Kidney (tissue), 22 donors: ENCODE measurements at places on chromosomes 13 and 19. TPM values are rescaled to one million over a fixed set of nuclear protein-coding genes. Genes with fewer than 3 reads are reported as not detected.

The CAPN12 gene
- total RNA-seq, result 31.1 TPM

DNA sequence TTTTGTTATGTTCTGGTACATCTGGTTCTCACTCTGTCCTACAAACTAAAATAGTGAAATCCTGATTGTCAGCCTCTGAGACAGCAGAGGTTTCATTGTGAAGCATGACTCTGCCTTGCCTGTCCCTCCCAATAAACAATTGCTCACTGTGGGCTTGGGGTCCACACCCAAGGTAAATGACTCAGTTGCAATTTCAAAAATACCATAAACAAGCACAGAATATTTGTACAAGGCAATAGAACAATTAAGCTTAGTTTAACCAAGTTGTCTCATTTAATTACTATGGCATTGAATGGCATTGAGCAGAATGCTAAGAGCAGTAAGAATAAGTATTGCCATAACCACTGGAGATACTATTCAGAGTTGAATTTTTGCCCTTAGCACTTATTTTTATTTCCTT, 353.6 kb downstream of the SPRY2 start:
- H3K27ac ChIP-seq, result no peak overlapping the region
- no peak overlapping the region for H3K4me3 ChIP-seq
- H3K36me3 ChIP-seq, result no peaks in the 10 kb centered on the region
- DNase-seq, result no peak
- H3K27me3 ChIP-seq, result no peaks in the 10 kb centered on the region

DNA sequence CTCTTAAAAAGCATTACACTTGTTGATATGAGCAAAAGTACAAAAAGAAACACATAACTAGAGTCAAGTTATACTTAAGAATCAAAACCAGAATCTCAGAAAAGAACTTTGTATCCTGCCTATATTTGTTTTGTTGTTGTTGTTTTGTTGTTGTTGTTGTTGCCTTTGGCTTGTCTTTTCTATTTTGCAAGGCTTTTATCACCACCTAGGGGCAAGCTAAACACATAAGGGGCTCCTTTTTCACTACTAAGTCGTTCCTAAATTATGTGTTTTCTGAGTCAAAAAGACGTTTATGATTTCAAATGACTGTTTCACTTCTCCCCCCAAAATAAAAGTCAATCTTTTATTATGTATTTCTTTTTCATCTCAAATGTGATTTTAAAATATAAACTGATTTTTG, 250.2 kb downstream of the RBM26 start:
- no peaks in the 10 kb centered on the region for H3K27me3 ChIP-seq
- H3K4me1 ChIP-seq, result no peaks in the 10 kb centered on the region
- H3K27ac ChIP-seq, result no peak overlapping the region
- no peaks in the 10 kb centered on the region for H3K36me3 ChIP-seq
- H3K4me3 ChIP-seq, result no peak overlapping the region
- no peak for DNase-seq

DNA sequence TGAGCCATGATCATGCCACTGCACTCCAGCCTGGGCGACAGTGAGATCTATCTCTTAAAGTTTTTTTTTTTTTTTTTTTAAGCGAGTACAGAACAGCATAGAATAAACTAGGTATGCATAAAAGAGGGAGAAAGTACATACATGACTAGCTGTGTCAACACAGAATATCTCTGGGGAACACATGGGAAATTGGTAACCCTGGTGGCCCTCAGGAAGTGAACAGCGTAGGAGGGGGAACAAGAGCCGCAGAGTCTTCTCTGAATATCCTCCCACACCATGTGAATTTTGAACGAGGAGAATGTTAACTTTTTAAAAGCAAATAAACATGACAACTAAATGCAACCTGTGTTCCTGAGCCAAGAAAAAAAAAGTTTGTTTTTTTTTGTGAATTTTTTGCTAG, 15.2 kb downstream of the PHLDB3 start:
- H3K27ac ChIP-seq, result no peak overlapping the region
- no peaks in the 10 kb centered on the region for H3K27me3 ChIP-seq
- DNase-seq, result peak; percentile 2
- H3K4me3 ChIP-seq, result no peak overlapping the region

The ZNF836 gene
- total RNA-seq, result 21.9 TPM

GRCh38 chr13:35770756-35771297, 294.3 kb upstream of the MAB21L1 start:
- H3K27me3 ChIP-seq, result no peaks in the 10 kb centered on the region
- no peak overlapping the region for H3K27ac ChIP-seq
- no peak for DNase-seq
- no peaks in the 10 kb centered on the region for H3K36me3 ChIP-seq
- H3K4me1 ChIP-seq, result no peaks in the 10 kb centered on the region
